ENCODE measurements at places on chromosomes 11 and 22.

DNA sequence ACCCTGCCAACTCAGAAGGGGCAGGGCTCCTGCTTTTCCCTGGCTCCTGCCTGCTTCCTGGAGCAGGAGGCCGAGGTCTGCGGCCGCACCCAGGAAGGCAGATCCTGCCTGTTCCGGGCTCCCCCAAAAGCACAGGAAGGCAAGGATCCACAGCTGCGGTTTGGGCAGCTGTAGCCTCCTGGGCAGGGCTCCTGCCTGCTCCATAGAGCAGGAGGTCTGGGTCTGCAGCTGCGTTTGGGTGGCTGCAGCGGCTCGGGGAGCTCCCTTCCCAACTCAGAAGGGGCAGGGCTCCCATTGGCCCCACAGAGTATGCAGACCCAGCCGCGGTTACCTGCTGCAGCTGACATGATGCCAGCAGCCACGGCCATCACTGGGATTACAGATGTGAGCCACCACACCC, 5.5 kb downstream of the UPK2 start:
- DNase-seq = no peak

- no peak for DNase-seq
Measured at GRCh38 chr11:83681906-83682610, 395.9 kb upstream of the CCDC90B start.

- DNase-seq = no peak
Measured at GRCh38 chr11:91591021-91591420, 633.6 kb upstream of the FAT3 start.

DNA sequence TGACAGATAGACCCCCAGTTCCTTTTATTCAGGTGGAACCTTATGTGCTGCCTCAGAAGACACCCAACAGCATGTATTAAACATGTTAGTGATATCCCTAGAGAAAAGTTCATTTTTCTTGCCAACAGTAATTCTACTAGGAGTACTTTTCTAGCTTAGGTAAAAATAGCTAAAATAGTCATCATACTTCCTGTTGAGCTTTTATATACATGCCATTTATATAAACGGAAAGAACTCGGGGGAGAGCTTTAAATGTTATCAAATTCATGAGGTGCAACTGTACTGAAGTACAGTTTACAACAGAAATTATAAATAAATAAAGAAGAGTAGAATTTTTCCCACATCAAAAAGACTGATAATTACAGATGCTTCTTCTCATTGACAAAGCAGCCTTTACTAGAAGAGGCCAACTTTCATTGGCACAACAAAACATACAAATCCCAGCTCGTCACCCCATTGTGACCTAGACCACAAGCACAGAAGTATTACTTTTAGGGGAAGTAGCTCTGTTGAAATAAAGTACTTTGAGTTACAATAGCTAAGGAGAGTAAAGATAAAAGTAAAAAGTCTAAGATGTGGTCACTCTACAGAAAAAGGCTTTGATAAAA, 59.1 kb upstream of the POU2AF2 start:
- DNase-seq = no peak

GRCh38 chr11:44574610-44575287, 9.3 kb downstream of the CD82 start:
- DNase-seq = peak; percentile 87
